ENCODE measurements at places on chromosomes 4 and X.

GRCh38 chr4:74583089-74583700 lies 138.3 kb downstream of the AREG start:
- no peak for DNase-seq

DNA sequence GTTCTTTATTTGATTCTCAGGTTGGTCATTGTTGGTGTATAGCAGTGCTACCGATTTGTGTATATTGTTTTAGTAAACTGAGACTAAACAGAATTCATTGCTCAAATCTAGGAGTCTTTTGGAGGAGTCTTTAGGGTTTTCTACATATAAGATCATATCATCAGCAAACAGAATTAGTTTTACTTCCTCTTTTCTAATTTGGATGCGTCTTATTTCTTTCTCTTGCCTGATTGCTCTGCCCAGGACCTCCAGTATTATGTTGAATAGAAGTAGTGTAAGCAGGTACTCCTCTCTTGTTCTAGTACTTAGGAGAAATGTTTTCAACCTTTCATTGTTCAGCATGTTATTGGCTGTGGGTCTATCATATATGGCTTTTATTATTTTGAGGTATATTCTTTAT lies 92.6 kb downstream of the IQCM start:
- no peak for DNase-seq

GRCh38 chr4:6277935-6278800 lies 8.5 kb downstream of the WFS1 start:
- no peak for DNase-seq

- no peak for DNase-seq
These were observed 55.3 kb upstream of the MSANTD1 start for GRCh38 chr4:3193531-3194203.

DNA sequence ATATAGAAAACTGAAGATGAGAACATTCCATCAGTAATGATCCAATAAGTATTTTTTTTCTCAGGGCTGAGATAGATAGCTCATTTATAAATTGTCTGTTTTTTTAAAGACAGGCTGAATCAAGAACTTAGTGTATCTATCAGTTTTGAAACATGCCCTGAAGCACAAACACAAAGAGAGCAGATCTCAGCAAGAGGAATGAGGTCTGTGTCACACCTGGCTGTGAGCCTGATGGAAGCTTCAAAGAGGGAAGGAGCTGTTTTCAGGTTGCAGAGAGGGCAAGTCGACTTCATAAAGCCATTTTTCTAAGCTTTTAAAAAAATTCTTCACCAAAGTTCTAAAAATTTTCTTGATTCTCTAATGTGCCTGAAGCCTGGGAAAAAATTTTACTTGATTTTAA lies 434.9 kb downstream of the PDGFC start:
- no peak for DNase-seq

GRCh38 chrX:119174900-119175299 lies 47.3 kb upstream of the KIAA1210 start:
- DNase-seq, result no peak

DNA sequence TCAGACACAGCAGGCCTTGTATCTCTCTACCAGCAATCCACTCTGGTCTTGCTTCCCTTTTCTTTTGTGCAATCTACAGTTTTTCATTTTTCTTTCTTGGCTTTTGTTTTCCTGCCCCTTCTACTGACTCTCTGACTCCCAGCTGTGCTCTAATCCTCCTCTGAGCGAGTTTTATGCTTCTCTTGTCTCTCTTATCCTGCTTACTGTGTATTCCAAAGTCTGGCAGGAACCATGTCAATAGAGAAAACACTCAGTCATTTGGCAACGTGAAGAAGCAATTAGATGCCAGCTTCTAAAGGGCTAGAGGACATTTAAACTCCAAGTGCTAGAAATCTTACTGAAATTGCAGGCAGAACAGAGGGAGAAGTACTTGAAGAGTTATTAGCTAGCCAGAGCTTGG lies 984.6 kb upstream of the TENM3 start:
- DNase-seq, result no peak

GRCh38 chrX:1597345-1598020 lies 6.1 kb downstream of the AKAP17A start:
- no peak for DNase-seq

GRCh38 chrX:1870421-1870820 lies 255.6 kb downstream of the ASMT start:
- no peak for DNase-seq

DNA sequence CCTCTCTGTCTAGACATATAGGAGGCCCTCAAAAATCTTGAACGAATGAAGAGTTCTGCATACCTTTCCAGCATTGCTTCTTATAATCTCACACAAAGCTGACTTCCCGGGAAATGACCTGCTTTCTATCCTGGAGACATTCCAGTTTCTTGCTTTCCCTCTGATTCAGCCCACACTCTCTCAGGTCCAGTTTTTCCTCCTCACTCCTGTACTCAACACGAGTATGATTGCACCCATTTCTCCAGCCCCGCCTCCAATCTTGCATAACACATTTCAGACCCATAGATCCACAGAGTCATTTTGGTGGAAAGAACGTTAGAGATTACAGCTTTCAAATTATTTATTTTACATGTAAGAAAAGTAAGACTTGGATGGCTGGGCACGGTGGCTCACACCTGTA lies 127.5 kb upstream of the TLR3 start:
- no peak for DNase-seq

- no peak for DNase-seq
These were observed 2.3 kb upstream of the HPRT1 start for GRCh38 chrX:134457708-134458107.

GRCh38 chr4:178196751-178197374 lies 754.6 kb upstream of the AGA start:
- no peak for DNase-seq

- no peak for DNase-seq
These were observed 181.1 kb upstream of the SPRY1 start for GRCh38 chr4:123215536-123215935.

- DNase-seq, result no peak
These were observed 278.2 kb upstream of the GATB start for GRCh38 chr4:152039023-152039481.

DNA sequence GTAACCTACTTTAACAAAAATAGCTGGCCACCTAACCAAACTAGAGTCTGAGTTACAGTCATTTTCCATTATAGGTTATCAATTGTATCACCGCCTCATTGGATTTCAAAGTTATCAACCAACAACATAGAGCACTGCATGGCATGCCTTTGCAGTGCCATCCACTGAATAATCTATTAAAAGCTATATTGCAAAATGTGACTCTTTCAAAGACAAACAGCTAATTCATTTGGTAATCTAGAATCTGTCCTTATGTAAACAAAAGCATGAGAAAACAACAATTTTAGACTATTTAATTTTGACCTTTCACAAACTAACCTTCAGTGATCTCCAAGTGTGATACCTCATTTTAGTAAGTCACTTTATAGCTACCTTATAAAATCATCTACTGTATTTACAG lies 144.2 kb upstream of the SH3RF1 start:
- DNase-seq, result no peak

DNA sequence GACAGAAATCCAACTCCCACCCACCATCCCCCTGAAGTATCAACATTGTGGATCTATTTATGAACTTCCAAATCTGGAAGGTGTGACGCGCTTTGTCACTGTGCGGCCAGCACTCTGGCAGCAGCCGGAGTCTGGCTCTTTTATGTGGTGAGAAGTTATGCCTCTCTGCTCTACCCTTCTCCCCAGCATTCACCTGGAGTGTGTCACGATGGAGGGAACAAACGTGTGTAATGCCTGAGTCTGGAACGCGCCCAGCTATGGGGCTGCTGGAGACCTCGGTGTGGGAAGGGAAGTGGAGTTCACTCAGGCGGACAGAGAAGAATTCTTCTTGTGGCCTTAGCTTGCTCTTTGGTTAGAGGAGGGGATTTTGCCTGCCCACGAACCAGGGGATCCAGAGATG lies 222.1 kb upstream of the RPL34 start:
- DNase-seq, result no peak

DNA sequence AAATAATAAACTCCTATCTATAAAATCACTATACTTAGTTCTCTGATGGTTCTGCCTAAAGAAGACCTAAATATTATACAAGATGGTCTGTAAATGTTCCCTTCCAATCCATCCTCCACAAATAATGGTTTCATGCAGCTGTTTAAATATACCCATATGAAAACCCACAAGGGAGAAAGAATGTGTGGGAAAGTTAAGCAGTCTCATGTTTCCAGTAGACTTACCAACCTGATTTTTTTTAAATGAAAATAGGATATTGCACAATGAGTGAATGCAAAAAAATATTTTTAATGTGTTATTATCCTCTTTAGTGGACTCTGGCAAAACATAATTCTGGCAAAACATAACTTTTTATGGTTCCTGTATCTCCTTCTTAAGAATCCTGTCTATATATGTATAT lies 23.3 kb downstream of the CAMK2D start:
- DNase-seq, result no peak

GRCh38 chr4:40264995-40265909 lies 68.4 kb downstream of the RHOH start:
- DNase-seq, result peak; percentile 43

GRCh38 chrX:86047174-86047935 lies at the start of gene CHM:
Gene CHM (minus strand): TSS chrX:86047558. CDS start chrX:86047532, 26 bp downstream.
- DNase-seq, result peak; percentile 18

- no peak for DNase-seq
These were observed 25.9 kb upstream of the RBPJ start for GRCh38 chr4:26294904-26295303.

GRCh38 chrX:154448484-154448883 lies 4.5 kb downstream of the FAM50A start:
- no peak for DNase-seq

DNA sequence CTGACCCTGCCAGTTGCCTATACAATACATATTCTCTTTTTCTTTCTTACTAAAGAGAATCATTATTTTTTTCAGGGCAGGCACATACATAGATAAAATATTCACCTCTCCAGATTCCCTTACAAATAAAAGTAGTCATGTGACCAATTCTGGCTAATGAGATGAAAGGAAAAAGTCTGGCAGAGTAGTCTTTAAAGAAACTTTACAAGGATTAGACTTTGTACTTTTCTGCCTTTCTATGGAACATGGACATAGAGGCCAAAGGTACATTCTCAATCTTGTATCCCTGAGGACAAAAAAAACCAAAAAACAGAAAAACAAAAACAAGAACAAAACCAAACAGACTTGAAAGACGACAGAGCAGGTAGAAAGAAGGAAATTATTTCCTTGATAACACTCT lies 75.6 kb downstream of the DCK start:
- no peak for DNase-seq

DNA sequence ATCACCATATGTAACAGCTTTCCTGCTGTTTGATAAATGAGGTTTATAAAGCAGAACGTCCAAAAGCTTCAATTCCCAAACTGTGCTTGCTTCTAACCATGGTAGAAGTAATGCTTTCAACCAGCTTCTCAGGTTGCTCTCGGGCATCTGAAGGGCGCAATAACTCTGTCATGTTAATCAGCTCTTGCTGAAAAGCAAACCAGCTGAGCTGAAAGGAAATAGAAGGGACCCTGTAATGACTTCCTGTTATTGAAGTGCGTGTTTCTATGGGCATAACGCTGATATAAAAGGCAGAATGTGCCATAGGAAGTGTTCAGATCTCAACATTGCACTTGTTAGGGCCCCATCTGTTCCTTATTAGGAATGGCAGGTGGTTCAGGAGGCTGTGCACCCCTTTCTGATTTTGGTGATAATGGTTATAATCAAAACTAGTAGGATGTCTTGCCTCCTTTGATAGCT lies 21.2 kb downstream of the HERC3 start:
- DNase-seq, result no peak
